ENCODE measurements at places on chromosomes 5 and 9.

- DNase-seq = no peak
Measured at GRCh38 chr9:136743639-136744211, 985 bp upstream of the LCN10 start.

GRCh38 chr5:132963171-132964104 is at the start of gene AFF4:
Gene AFF4 (minus strand): TSS chr5:132963634. CDS start chr5:132937189, 26,445 bp downstream.
- DNase-seq = peak; percentile 96

- no peak for DNase-seq
Measured at GRCh38 chr9:121451586-121451985, 48.1 kb downstream of the GGTA1 start.

GRCh38 chr5:141326088-141326854 is 4.0 kb upstream of the PCDHGA1 start:
- peak; percentile 82 for DNase-seq

GRCh38 chr9:97571664-97572063 is 61.5 kb downstream of the TSTD2 start:
- DNase-seq = no peak

DNA sequence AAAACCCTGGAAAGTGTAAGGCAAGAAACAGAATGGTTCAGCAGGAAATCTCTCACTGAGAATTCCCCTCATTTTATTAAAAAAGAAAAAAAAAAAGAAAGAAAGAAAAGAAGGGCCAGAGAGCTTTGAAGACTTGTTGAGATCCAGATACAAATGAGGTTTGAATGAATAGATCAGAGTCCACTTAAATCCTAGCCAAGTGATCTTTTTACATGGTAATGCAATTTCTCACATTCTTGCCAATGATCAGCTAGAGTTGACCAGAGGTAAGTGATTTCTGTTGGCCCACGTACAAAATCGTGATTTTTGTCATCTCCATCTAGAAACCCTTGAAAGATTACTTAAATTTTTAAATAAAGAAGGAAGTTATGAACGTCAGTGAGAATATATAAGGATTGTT is 261.5 kb upstream of the PCSK5 start:
- DNase-seq = no peak
